ENCODE measurements at places on chromosomes 7 and 10. TPM values are rescaled to one million over a fixed set of nuclear protein-coding genes. Genes with fewer than 3 reads are reported as not detected.

TBATA gene
- not detected for total RNA-seq

DNA sequence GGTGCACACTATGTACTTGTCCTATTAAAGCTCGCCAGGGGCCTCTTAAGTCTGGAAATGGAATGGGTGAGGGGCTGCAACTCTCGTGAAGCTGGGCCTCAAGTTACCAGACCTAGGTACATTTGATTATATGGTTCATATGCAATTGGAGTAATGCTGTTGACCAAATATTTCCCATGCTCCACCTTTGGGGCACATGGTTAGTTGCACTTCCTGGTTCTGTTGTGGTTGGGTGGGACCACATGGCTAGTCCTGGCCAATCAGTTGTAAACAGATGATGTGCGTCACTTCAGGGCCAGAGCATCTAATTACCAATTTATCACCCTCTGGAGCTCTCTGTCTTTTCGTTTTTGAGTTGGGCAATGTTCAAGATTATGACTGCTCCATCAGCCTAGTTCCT lies 39.5 kb upstream of the OPN4 start:
- no peak for DNase-seq

CACNA2D1 gene
- total RNA-seq: 64.6 TPM

- no peak for DNase-seq
Observed at GRCh38 chr7:149171892-149172533, 23.3 kb upstream of the ZNF282 start.

HOXA6 gene
- not detected for total RNA-seq

LEP gene
- 0.14 TPM for total RNA-seq

DNA sequence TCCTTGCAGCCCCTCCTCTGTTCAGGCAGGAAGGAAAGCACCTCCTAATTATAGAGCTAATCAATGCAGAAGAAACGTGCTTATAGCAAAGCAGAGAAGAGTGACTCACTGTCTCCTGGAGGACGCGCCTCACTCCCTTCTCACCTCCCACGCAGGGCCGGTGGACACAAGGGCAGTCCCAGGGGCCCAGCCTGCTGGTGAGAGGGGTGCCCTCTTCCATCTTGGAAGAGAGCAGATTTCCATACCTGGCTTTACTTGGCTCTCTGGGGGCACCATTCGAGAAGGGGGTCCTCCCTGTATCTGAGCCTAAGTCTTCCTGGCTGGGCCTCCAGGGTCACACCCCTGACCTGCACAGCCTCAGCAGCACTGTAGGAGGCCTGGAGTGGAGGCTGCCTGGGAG lies 55.8 kb downstream of the RASGEF1A start:
- peak; percentile 4 for DNase-seq

- DNase-seq: no peak
Observed at GRCh38 chr10:5730766-5731165, 46.1 kb downstream of the TASOR2 start.

MET gene
- total RNA-seq: 13.1 TPM

DNA sequence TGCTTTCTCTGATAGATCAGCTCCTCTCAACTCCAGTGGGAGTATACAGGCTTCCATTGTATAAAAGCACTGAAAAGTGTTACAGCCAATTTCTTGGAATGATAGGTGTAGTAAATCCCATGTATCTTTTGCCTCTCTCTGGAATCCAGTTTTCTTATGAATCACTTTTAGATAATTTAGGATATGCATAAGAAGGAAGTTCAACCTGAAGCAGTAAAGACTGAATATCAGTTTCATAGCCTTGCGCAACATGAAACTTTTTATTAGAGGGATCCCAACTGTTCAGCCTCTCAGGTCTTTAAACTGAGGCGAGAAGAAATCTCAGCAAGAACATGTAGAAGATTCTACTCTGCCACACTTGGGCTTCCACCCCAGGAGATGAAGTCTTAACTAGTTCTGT lies 280.0 kb downstream of the MALRD1 start:
- no peak for DNase-seq

DNA sequence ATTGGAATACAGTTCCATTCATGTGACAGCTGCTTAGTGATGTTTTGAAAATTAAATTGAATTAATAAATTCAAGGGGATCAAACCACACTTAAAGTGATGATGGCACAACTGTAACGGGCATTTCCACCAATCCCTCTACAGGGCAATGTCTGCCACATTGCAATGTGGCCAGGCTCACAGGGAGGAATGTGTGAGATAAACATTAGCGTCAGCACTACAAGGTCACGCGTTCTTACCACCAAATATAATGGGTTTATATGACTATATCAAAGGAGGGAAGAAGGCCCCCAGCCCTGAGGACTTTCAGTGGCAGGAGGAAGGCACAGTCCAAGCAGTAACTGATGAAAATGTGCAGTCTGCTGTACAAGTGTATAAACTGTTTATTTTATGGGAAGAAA lies 31.1 kb upstream of the CELF2 start:
- no peak for DNase-seq

GRCh38 chr7:47347816-47348385 lies 234.0 kb downstream of the TNS3 start:
- no peak for DNase-seq

DNA sequence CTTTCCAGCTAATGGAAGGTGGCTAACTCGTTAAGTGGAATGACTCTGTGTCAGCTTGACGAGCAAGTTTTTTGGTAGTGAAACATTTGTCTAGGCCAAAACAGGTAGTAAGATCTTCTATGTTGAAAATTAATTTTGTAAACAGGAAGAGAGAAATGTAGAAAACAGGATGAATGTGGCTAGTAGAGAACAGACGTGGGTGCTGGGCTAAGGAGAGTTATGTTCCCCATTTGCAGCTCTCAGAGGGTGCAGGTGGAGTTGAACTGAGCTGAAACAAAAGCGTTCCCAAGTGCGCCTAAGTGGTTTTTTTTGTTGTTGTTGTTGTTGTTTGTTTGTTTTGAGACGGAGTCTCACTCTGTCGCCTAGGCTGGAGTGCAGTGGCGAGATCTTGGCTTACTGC lies 59.5 kb upstream of the SRPK2 start:
- no peak for DNase-seq

- DNase-seq: no peak
Observed at GRCh38 chr10:15588635-15589508, 130.8 kb downstream of the ITGA8 start.

CTTNBP2 gene
- 1.2 TPM for total RNA-seq
